Brain (organoid and tissue), 16 donors: ENCODE measurements at places on chromosomes 6 and 20.

DNA sequence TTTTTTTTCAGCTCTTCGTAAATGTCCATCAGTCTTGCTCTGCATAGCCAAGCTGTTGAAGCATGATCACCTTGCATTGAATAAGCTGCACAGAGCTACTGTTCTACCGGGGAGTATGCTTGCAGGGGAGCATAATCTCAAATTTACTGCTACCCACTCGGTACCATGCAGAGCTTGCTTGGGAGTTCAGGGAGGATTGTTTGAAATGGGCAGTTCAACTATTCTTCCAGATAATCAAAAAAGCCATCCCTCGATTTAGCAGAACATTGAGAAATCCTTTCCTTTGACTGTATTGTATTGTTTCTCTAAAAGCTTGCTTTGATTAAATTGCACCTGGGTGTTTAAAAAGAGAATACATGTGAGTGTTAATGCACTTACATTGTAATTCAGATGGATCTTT lies 332.6 kb downstream of the UTRN start:
- no peak for DNase-seq

GRCh38 chr6:38264605-38265004 lies 375.1 kb downstream of the BTBD9 start:
- no peak for DNase-seq

DNA sequence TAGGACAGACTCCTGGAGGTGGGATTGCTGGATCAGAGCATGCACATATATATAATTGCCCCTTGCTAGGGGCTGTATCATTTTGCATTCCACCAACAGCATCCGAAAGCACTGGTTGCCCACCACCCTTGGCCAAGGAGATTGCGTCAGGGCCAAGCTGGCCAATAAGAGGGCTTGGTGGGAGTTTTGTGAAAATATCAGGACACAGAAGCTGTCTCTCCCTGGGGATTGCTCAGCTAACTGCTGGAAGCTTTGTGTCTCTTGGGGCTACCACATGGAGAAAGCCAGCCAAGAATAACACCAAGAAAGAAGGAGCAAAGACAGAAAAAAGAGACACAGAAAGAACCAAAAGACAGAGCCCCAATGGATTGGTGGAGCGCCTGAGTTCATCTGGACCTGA lies 90.6 kb upstream of the RALGAPA2 start:
- no peak for DNase-seq

DNA sequence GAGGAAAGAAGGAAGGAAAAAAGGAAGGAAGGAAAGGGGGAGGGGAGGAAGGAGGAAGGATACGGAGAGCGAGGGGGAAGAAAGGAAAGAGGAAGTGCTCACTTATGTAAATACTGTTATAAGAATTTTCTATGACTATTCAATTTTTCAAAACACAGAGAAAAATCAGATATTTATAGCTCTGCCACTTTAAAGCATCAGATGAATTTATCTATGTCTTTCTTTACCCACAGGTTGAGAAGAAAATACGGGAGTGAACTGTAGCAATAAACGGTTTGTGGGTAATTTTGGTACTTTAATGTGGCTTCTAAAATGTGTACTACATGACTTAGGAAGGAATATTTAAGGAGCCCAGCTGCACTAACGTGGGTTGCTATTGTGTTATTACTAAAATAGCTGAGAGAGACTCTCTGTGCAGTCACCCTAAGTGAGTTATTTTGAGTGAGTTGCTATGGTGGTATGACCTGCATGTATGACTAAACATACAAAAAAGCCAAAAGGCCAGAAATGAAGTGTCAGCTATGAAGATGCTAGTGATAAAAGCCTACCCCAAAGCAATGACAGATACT lies 225.5 kb downstream of the SOD2 start:
- no peak for DNase-seq

- DNase-seq: no peak
Observed at GRCh38 chr6:99111590-99111989, 163.8 kb upstream of the FBXL4 start.

- DNase-seq: no peak
Observed at GRCh38 chr6:32327103-32327502, 44.6 kb downstream of the TSBP1 start.

- DNase-seq: no peak
Observed at GRCh38 chr20:13934992-13935894, 55.2 kb downstream of the SEL1L2 start.

DNA sequence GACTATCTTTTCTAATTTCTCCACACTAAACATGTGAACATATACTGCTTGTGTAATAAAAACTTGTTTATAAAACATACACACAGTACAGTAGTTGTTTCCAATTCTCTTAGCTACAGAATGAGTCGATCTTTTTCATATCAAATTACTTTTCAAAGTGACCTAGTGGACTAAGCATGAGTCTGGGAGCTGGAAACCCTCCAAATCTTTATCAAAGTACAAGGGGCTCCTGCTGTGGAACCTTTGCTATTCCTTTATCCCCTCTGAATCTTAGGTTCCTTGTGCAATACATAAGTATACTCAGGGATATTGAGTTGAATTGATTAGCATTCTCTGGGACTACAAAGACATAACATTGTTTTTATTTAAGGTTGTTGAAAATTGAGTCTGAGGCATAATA lies 48.7 kb upstream of the TAB2 start:
- no peak for DNase-seq

DNA sequence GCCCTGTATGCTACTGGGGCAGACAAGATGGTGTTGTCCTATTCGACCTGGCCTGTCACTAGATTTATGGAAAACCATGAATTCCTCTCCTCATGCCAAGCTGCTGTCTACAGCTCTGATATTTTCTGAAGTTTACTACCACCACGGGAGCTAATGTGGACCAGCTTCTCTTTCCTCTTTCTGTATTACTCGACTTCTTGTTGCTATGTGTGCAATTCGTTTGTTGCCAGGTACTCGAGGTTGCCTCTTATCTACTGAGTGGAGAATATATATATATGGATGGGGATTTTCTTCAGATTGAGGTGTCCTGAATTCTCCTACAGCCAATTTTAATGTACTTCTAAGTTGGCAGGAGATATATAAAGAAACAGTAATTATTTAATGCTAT lies 34.7 kb downstream of the MAN1A1 start:
- no peak for DNase-seq
